T-helper 2 cell treated with Interferon-gamma antibody and Interleukin-4, amounts not matched to agents 5 μg/mL and 100 μg/mL, for 36 hours (primary cell): ENCODE measurements at places on chromosomes 4 and X.

GRCh38 chr4:176849076-176849475 lies 56.4 kb upstream of the VEGFC start:
- no peaks in the 10 kb centered on the region for H3K27me3 ChIP-seq
- no peak for DNase-seq
- no peak overlapping the region for H3K27ac ChIP-seq
- H3K4me3 ChIP-seq, result no peak overlapping the region

- no peak for DNase-seq
- peaks cover 14% of the 10 kb centered on the region for H3K4me1 ChIP-seq
- H3K36me3 ChIP-seq, result peaks cover 6% of the 10 kb centered on the region
- H3K4me3 ChIP-seq, result no peak overlapping the region
Measured at GRCh38 chrX:130771648-130772047, 131.4 kb downstream of the ENOX2 start.

DNA sequence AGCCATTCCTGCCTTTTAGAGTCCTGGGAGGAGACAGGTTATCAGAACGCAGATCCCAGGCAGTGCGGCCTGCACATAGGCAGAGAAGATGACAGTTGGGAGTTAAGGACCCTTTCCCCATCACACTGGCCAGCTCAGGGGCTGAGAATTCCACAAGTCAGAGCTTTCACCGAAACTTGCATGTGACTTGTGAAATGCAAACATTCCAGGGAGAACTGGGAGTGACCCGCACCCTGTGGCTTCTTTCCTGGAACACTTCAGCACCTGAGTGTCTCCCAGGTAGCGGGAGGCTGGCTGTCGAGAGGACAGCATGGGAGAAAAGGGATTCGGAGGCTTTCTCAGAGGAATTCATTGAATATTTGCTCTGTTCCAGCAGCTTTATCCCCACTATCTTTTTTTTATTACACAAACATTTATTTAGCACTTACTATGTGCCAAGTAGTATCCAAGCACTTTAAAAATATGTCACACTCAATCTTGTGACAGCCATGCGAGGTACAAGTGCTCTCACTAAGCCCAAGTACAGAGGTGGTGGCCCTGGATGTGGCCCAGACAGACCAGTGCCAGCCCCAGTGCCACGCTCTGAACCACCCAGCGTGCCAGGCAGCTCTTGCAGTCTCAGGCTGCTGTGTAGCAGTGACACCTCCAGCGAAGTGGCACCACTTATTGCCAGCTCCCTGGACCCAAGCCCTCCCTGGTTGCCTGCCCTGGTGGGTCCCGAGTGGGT lies 100.5 kb downstream of the PHKA2 start:
- H3K4me1 ChIP-seq, result peaks cover 18% of the 10 kb centered on the region
- H3K4me3 ChIP-seq, result no peak overlapping the region
- H3K36me3 ChIP-seq, result no peaks in the 10 kb centered on the region
- H3K27ac ChIP-seq, result no peak overlapping the region
- no peaks in the 10 kb centered on the region for H3K27me3 ChIP-seq

GRCh38 chr4:172152284-172152683 lies 339.1 kb downstream of the GALNTL6 start:
- no peak overlapping the region for H3K27ac ChIP-seq
- no peaks in the 10 kb centered on the region for H3K4me1 ChIP-seq
- no peak for DNase-seq
